Stimulated activated CD4-positive, alpha-beta T cell treated with anti-CD3 and anti-CD28 coated beads, Interleukin-1b, Interleukin-23, amount 100 ng/mL, for 1 hour (primary cell): ENCODE measurements at places on chromosomes 12 and 14.

DNA sequence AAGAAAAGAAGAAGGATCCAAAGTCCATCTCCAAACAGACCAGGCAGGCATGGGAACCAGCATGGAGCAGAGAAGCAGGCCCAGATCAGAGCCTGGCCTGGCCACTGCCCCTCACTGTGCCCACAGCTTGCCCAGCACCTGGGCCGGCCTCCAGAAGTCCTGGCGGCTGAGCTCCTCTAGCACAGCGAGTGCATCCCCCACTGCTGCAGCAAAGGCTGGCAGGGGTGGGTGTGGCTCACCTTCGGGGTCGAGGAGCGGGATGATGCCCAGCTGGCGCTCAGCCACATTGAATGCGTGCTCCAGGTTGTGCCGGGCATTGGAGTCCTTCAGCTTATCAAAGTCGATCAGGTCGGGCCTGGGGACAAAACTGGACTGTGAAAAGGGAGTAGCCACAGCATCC is 78.7 kb downstream of the SPTB start:
- DNase-seq: no peak

DNA sequence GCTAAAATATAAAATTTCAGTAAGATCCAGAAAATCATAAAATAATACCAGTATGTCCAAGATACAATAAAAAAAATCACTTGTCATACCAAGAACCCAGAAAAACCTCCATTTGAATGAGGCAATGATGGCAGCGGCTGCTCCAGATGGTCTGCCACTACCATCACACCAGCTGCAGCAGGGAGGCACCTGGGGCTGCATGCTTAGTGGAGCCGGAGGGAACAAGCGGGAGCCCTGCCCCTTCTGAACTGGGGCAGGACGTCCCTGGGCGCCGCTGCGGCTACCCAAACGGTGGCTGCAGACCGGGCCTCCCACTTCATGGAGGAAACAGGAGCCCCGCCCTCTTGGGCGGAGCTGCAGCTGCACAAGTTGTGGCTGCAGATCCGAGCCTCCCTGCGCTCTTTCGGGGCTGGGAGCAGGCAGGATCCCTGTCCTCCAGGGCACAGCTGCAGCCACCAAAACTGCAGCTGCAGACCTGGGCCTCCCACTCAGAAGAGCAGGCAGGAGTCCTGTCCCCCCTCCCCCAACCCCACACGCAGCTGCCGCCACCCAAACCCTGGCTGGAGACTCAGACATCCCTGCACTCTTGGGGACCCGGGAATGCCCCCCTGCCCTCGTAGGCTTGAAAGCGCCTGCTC is 36.1 kb upstream of the OR5AU1 start:
- peak; percentile 9 for DNase-seq

DNA sequence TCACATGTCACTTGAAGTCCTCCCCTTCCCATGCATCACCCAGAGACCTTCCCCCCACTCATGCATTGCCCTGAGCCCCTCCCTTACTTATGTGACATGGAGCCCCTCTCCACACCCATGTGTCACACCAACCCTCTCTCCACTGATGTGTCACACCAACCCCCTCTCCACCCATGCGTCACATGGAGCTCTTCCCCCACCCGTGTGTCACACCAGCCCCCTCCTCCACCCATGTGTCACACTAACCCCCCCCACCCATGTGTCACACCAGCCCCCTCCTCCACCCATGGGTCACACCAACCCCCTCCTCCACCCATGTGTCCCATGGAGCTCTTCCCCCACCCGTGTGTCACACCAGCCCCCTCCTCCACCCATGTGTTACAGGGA is 30.4 kb downstream of the RTL1 start:
- no peak for DNase-seq

DNA sequence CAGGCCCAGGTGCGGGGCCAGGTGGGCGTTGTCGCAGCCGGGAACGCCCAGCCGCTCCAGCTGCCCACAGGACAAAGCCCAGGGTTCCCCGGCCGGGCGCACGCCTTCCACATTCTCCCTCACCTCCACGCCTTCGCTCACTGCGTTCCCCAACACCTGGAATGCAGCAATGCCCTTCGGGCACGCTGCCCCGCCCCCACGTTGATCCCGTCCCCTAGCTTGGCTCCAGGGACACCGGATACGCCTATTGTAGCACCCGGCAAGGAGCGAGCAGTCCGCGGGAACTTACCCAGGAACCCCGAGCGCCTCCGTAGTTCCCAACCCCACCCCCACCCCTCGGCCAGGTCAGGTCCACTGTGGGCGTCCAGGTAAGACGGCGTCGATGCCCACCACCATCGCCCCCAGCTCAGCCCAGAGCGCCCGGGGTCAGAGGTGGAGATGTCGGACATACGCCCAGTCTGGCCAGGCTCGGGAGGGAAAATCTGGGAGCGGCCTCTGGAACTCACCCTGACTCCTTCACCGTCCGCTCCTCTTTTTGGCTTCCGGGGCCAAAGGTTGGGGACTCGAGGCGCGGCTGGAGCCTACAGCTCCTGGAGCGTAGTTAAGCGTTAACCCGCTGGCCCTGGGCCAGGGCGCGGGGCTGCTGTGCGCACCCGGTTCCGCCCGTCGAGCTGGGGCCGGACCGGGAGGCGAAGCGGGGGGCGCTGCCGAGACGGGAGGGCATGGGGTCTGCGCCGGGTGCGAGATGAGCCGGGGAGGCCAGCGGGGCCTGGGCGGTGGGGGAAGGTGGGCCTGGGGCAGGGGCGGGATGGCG is 594 bp upstream of the CEP170B start:
- DNase-seq: no peak

DNA sequence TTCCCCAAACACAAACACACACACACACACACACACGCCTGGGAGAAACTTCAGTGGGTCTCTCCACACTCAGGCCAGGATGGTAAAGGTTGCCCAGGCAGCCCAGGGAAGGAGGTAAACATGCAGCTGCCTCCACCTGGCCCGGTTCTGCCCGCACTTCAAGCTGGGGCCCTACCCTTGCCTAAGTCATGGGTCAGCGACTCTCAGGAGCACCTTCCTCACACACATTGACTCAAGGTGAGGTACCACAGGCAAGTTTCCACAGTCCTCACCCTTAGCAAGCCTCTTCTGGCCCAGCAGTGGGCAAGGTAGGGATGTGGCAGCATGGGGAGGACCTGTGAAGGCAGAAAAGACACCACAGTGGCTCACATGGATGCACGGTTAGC is 14.1 kb upstream of the FAIM2 start:
- no peak for DNase-seq

- no peak for DNase-seq
These were observed 728.5 kb downstream of the FSCB start for GRCh38 chr14:43778570-43778936.

GRCh38 chr12:120235369-120236323 is 29.9 kb downstream of the PXN start:
- no peak for DNase-seq

GRCh38 chr12:8675591-8676036 is 13.0 kb upstream of the MFAP5 start:
- DNase-seq: no peak
